ENCODE measurements at places on chromosomes 6 and 20.

DNA sequence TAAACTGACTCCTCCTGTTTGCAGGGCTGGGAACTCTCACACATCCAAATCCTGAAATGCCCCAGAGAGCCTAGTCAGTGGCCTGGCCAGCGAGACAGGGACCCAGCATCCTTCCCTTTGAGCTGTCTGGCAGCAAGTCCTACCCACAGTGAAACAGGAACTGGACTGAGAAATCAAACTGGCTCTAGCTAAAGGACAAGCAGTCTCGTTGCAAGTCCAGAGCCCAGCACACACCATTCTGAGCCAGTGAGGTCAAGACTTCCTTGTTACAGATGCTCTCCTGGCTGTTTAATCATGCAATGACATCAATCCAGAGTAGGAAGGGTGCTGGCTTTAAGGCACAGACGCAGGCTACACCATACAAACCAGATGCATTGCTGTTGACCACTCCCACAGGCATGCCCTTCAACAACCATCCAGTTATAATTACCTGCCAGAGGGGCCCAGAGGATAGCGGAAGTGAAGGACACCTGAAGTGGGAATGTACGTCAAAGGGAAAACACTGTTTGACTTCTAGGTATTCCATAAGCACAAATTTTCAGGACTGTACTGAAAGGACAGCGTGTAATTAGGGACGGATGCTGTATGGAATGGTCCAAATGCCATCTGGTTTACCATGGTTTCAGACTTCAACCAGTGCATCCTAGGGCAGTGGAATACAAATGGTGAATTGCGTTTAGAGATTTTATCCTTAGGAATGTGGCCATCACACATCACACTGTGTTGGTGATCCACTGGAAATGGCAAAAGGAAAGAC lies 114.4 kb downstream of the SLC23A2 start:
- DNase-seq: no peak

GRCh38 chr20:4406627-4407026 lies 315.1 kb upstream of the PRND start:
- DNase-seq: no peak

DNA sequence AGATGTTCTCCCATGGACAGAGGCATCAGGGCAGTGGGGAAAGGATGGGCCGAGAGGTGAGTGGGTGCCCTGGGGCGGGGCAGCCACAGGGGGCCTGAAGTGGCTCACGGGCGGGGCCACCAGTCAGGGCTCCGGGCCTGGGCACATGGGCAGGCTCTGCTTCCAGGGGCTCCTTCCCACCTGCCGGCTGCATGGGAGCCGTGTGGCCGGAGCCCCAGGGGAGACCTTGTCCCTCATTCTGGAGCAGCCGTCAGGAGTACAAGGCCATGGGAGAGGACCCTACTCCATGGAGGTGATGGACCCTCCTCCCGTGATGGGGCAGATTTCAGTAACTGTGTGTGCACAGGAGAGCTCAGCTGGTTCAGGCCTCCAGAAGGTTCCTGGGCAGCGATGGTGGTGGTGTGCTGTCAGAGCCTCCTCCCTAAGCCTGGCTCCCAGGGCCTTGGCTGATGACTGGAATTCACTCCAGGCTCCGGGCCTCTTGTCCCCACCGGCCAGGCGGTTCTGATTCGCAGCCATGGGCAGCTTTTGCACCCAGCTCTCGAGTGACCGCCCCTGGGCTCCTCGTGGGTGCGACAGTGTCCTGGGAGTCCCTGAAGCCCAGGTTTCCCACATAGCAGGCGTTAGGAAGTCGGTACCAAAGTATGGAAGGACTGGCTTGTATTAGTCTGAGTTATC lies 6.2 kb downstream of the SLCO4A1 start:
- no peak for DNase-seq

DNA sequence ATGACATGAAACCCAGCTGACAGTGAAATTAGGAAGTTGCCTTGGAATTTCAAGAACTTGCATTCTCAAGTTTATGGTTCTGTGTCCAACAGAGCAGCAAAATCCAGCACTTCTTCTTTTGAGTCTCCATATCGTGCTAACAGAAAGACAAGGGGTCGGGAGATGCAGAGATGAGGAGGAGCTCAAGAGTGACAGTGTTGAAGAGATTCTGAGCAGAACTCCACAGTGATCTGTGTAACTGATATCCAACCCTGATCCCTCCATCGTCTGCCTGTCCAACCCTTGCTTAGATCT lies 21.2 kb upstream of the BTN1A1 start:
- no peak for DNase-seq

- DNase-seq: no peak
Observed at GRCh38 chr6:88114838-88115237, 51.3 kb downstream of the CNR1 start.

DNA sequence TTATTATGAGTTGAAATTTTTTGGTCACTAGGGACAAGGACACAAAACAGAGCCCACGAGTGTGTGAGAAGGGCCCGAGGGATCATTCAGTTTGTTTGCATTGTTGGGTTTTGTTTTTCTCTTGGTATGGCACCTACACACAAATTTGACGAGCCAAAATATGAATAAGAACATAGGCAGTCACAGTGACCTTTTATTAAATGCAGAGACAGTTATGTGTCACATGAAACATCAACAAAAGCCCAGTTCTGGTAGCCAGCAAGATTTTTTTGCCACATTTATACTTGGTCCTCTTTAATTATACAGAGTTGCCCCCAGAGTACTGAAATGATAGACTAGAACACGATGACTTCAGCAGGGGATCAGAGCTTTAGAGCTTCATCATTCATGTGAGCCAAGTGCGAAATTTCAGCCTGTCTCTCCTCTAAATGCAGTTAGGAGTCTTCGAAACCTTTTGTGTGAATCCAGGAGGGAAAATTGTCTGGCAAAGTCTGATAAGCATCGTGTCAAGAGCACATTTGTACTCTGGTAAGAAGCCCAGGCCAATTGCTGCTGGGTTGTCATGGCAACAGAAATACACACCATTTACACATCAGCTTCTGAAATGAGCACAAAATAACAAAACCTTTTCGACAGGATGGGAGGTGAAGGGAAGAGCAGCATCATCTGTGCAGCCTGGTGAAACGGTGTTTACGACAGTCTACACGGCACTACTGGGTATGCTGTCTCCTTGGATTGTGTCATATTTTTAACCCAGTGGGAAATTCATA lies 79.2 kb upstream of the RIPOR2 start:
- DNase-seq: peak; percentile 71

GRCh38 chr6:29559524-29560287 lies at the start of gene UBD:
TSS of gene UBD (minus strand) at chr6:29559732. CDS start at chr6:29559701, 31 bp downstream.
- DNase-seq: no peak

DNA sequence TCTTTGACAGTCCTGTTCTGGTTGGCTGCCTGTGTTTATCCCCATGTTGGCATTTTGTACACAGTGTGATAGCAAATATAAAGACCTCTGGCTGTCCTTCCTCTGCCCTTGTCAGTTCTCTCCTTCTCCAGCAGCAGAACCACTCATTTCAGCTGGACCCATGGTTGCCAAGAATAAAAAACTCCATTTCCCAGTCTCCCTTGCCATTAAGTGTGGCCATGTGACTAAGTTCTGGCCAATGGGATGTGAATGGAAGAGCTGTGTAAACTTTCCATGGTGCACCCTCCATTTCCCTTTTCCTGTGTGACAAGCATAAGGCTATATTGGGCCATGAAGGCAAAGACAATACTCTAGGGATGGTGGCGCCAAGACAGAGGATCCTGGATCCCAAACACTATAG lies 78.4 kb upstream of the TBC1D7 start:
- DNase-seq: no peak

- DNase-seq: no peak
Observed at GRCh38 chr20:13101276-13101675, 92.5 kb downstream of the SPTLC3 start.

GRCh38 chr6:138104618-138105213 lies 2.5 kb downstream of the PERP start:
- DNase-seq: no peak

DNA sequence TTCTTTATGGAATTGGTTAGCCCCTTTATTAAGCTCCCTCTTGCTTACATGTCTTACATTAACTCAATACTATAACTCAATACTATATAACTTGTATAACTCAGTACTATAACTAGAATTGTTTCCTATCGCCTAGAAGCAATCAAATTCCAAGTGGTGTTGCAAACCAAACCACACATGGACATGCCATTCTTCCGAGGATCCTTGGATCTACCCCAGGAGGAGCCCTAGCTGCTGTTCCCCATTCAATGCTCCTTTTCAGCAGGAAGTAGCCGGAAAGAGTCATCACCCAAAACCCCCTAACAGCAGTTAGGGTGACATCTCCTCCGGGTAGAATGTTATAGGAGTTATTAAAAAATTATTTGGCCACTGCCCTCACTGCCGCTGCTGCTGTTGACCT lies 40.5 kb downstream of the PLN start:
- no peak for DNase-seq

GRCh38 chr6:122429323-122429722 lies 29.9 kb downstream of the HSF2 start:
- DNase-seq: no peak

GRCh38 chr6:108363889-108364313 lies 69.0 kb downstream of the AFG1L start:
- no peak for DNase-seq

- DNase-seq: no peak
Observed at GRCh38 chr20:35134472-35134871, 12.7 kb downstream of the EDEM2 start.

DNA sequence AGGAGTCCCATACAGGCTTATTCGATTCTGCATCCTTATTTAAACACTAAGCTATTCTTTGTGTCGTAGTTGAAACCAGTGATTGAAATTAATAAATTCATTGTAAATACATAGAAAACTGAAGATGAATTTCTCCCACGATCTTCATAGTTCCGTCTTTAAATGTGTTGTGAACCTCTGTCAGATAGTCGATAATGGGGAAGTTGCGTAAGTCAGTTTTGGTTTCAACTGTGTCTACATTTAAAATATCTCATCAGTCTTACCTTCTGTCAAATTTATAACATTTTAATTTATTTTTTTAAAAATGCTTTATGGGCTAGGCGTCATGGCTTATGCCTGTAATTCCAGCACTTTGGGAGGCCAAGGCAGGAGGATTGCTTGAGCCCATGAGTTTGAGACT lies 12.7 kb downstream of the STX11 start:
- DNase-seq: no peak

DNA sequence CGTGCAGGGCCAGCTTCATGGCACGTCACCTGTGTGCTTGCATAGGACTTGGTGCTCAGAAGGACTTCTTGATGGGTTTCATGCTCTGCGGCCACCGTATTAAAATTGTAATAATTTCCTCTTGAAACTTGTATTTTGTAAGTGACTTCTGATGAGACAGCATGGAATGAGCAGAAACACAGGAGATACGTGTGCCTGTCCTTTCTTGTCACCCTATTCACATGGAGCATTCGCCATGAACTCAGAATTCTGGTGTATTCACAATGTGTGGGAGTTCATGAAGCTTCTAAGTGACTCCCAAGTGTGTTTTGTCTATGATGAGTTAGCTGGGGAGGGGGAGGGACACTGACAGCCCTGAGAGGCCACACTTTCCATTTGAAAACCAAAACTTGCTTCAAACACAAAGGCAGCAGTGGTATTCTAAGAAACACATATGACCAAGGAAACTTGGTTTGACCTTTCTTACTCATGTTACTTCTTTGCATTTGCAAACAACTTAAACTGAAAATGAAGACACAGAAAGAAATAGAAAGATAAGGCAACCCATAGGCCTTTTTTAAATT lies 92.1 kb upstream of the NEDD9 start:
- DNase-seq: no peak

GRCh38 chr6:75748003-75748742 lies 866 bp upstream of the MYO6 start:
- no peak for DNase-seq

DNA sequence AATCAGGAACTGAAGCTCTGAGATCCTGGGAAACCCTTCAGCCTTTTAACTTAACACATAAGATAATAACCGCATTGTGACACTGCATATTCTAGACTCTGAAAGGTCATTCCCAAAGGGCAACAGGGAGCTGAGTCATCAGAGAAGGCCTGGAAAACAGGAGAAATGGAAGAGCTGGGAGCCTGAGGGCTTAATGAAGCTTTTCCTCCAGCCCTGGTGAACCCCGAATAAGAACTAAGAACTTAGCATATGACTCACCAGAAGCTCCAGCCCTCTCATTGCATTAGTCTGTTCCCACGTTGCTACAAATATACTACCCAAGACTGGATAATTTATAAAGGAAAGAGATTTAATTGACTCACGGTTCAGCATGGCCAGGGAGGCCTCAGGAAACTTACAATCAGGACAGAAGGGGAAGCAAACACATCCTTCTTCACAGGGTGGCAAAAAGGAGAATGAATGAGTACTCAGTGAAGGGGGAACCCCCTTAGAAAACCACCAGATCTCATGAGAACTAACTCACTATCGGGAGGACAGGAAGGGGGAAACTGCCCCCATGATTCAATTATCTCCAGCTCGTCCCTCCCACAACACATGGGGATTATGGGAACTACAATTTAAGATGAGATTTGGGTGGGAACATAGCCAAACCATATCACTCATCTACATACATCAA lies 648.5 kb downstream of the TFAP2A start:
- DNase-seq: no peak

- no peak for DNase-seq
Observed at GRCh38 chr20:21665687-21666446, 39.6 kb upstream of the PAX1 start.

DNA sequence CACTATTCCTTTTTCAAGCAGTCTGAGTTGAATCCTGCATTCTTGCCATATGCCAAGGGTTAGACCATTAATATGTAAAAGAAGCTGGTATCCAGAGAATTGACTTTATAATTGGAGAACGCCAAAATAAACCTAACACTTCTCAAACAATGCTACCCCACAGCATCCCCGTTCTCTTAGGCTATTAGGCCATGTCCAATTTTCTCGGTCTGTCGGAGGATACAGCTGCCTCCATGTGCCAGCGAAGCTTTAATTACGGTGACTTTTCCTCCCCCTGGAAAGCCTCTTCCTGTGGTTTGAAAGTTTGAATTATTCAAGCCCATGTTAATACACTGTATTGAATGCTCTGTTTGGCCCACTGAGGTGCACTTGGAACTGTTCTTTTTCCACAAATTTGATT lies 60.5 kb downstream of the HS3ST5 start:
- DNase-seq: no peak

- DNase-seq: no peak
Observed at GRCh38 chr6:148915810-148916209, 169.0 kb downstream of the UST start.

GRCh38 chr20:63653041-63653973 lies at the start of gene STMN3:
TSS of gene STMN3 (minus strand) at chr20:63653424. CDS start at chr20:63653345, 79 bp downstream.
- DNase-seq: peak; percentile 72

GRCh38 chr20:46755483-46756413 lies 46.3 kb downstream of the SLC2A10 start:
- DNase-seq: no peak

DNA sequence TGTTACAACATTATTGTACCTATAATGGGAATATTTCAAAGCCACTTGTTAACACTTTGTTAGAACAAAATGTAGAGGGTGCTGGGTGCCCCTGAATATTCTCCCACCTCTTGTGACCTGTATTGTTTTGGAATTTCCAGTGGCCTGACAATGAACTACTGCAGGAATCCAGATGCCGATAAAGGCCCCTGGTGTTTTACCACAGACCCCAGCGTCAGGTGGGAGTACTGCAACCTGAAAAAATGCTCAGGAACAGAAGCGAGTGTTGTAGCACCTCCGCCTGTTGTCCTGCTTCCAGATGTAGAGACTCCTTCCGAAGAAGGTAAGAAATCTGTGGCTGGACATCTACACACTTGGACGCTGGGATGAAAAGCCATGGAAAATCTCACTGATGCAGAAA lies 28.9 kb downstream of the PLG start:
- no peak for DNase-seq

GRCh38 chr20:17956099-17956685 lies 12.4 kb downstream of the SNX5 start:
- no peak for DNase-seq

All from naive thymus-derived CD4-positive, alpha-beta T cell (primary cell).